ENCODE measurements at places on chromosomes 6 and 20.

- DNase-seq = no peak
Measured at GRCh38 chr20:18527836-18528235, 20.1 kb downstream of the SEC23B start.

DNA sequence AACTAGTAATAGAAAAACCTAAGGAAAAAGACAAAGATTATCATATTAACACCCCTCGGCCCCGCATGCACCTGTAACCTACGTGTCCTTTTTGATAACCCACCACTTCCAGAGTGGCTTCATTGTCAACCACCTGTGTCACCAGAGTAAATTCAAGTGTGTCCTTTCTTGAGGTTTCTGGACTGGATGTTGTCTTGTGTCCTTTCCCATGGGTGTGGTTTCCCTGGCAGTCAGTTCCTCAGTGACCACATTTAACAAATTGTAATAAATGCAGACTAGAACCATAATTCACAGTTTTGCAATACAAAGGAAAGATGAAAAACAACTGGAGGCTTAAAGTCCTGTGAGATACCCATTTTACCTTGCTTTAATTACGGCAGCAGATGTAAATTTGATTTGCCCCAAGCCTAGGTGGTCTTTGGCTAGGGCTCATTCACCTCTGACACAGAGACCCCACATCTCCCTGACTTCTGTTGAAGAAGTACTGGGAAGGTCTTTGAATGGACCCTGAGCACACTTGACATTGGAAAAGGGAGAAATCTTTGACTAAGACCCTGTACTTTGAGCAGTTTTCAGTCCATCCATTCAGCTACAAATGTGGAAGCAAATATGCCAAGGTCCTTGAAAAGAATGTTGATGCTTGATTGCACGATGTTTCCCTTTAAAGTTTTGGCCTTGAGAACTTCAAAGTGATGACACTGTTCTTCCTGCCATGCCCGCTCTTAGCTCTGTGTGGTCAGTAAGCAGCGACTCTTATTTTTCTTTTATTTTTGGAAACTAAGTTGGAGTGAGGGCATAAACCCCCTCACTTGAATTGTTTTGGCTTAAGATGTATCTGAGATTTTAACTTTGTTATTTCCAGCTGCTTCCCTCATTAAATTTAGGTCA, 232.4 kb downstream of the UST start:
- no peak for DNase-seq

DNA sequence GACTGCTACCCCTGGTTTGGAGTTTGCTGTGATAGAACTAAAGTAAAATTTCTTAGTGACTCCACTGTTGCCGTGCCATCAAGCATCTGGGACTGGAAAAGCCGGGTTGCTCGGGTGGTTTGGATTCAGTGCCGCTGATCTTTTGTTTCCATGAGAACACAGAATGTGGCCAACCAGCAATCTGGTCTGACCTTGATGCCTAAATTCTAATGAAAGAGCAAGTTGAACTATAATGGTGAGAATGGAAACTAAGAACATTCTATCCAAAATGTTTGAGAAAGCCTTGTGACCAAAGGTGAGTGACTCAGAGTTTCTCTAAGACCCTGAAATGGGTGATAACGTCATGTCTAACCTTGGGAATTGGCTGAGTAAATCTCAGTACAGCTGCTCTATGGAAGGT, 9.9 kb upstream of the PI16 start:
- DNase-seq = no peak

- DNase-seq = no peak
Measured at GRCh38 chr6:129709196-129709768, 695 bp downstream of the ARHGAP18 start.

DNA sequence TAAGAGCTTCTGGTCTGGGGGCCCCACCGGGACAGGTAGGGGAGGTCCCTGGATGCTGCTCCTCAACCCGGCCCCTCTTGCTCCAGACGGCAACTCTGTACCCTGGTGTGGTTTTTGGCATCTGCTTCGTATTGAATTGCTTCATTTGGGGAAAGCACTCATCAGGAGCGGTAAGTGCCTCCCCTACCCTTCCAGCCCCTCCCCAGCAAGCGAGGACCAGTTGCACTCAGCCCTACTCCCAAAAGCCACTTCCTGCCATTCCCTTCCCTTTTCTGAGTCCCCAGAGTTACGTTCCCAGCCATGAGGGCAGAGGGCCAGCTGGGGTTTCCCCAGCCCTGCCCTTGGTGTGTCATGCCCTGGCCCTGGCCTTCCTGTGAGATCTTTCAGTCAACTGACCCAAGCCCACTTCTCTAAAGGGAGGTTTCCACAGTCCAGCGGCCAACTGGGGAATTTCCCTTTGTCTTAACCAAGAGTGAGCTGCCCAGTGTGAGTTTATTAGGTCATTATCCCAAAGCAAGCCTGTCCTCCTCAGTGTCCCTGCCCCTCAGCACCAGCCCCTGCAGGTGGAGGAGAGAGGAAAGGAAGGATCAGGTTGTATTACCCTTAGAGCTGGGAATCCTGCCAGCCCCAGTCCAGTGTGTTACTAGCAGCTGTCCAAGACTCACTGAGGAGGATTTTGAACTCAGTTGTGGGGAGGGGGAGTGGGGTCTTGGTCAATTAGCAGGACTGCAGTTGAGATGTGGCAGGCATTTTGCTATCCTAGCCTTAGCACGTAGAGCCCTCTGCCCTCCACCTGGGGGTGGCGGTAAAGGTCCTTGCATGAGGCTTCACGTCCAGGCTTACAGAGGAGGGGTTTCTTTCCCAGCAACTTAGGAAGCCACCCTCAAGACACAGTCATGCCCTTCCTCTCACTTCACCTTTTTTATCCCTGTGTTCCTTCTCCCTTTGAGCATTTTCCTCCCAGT, 45.8 kb downstream of the TM9SF4 start:
- no peak for DNase-seq

DNA sequence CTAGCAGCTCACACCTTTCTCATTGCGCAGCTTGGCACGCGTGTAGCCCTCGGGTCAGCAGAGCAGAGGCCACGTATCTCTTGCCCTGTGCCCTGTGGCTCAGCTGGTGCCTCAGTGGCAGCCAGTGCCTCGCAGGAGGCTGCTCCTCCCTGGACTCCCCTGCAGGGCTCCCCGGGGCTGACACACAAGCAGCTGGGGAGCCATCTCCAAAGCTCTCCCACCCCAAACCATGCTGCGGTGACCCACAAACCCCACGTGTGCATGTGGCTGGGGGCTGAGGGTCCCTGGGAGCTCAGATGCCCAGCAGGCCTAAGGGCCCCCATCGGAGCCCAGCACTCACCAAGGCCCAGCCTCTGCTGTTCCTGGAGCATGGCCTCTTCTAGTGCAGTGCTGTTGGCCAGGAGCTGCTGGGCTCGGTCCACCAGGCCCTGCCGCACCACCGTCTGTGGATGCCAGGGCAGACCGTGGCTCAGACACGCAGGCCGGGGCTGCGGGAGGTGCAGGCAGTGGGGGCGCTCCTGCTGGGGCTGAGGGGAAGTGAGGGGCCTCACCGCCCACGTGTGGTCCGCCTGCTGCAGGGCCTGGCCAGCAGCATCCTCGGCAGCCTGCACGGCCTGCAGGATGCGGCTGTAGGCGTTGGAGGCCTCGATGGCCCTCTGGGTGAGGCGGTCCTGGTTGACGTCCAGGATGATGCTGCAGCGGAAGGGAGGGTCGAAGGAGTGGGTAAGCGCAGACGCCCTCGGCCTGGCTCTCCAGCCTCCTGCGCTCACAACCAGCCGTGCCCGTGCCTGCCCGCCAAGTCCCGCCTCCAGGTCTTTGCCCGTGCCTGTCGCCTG, 13.8 kb downstream of the ADRM1 start:
- no peak for DNase-seq

All from vagina (tissue), 2 donors.